Renal cortical epithelial cell (primary cell): ENCODE measurements at places on chromosomes 4 and X.

GRCh38 chr4:16270454-16271328, 44.4 kb upstream of the TAPT1 start:
- no peak for DNase-seq

- peak; percentile 95 for DNase-seq
Measured at GRCh38 chr4:94507708-94508107, 56.0 kb downstream of the PDLIM5 start.

DNA sequence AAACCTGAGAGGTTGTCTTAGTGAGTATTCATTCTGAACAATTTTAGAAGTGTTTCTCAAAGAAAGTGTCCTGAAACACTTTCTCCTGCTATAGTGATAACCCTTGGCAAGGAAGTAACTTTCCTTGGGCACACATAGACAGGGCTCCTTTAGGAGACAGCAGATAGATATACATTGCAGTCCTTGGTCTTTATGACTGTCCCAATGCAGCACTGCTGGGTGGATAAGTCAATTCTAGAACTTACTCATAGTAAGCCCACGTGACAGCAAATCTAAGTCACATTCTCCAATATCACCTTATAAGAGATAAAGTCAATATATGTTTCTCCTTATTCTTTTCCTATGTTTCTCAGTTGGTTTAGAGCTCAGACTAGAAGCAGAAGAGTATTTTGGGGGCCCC, 46.7 kb downstream of the GPRASP3 start:
- no peak for DNase-seq

DNA sequence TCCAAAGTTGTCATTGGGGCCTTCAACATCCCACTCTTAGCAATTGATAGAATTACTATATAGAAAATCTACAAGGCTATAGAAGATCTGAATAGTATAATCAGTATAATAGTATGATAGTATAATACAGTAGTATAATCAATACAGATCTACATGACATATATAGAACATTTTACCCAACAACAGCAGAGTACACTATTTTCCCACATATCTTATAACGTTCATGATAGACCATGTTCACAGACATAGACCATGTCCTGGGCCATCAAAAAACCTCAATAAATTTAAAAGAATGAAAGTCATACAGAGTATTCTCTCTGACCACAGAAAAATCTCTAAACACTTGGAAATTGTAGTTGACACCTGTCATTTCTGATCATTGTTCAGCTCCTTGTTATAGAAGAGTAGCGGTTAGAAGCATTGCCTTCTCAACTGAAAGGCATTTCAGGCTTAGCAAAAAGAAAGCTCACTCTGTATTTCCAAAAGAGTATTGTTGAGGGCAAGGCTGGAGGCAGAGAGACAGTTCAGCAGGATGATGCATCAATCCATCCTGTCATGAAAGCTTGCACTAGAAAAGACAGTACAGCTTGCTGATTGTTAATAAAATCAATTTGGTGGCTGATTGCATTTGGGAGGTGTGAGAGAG, 38.8 kb upstream of the ARMCX5 start:
- no peak for DNase-seq

- DNase-seq, result no peak
Measured at GRCh38 chr4:105858466-105859040, 36.7 kb upstream of the NPNT start.

DNA sequence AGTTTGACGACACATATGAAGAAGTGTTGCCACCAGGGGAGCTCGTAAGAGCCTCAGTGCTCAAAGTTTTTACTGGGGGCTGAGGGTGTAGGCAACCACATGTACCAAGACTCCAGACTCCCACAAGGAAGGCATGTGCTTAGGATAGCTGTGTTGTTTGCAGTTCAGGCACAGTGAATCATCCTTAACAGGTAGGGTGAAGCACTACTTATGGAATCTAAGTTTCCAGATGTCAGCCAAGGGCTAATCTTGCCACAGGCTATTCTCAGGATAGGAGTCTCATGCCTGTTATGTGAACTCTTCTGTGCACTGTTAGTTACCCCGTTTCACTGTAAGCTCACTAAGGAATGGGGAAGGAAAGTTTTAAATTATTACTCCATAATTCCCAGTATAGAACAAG, 202.6 kb downstream of the TMA16 start:
- DNase-seq, result no peak

DNA sequence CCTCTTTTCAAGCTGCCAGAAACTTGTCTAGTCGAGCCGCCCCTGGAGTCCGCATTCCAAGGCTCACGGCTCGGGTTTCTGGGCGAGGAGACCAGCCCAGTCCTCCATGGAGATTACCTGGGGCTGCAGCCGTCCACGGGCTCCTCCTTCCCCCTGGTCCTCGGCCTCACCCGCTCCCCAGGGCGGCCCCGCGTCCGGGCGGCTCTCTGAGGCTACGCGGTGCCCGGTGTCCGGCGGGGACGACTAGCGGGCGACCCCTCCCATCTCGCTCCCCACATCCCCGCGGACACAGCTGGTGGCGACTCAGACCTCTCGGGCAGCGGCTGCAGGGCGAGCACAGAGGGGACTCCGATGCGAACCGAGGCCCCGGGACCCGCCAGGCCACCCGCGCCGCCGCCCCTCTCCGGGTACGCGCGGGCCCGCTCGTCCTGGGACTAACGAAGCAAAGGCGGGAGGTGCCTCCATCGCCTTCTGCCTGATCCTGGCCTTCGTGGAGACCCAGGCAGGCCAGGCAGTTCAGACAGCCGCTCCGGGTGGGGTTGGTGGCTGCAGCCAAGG, 159.4 kb downstream of the TRAM1L1 start:
- DNase-seq, result peak; percentile 12

GRCh38 chrX:153633048-153633447, 14.0 kb upstream of the DUSP9 start:
- DNase-seq, result no peak

DNA sequence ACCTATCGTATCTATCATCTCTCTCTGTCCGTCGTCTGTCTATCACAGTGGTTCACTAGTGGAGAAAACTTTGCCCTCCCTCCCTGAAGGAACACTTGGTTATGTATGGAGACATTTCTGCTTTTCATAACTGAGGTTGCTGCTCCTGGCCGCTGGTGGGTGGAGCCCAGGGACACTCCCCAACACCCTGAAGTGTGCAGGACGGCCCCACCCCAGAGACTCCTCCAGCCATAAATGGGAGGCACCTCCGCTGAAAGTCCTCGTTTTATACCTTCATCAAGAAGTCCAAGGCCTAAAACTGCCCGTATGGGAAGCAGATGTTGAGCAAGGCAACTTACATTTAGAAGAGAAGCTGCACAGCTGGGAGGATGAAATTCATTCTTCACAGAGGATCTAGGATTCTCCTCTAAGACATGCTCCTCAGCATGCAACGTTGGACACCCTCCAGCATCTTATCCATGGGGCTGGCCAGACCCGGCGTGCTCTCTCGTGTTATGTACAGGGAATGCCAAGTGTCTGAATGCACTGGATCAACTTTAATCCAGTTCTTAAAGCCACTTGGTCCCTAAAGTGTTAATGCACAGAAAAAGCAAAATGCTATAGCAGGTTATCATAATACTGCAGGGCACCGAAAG, 43.5 kb downstream of the PRKX start:
- DNase-seq, result no peak

DNA sequence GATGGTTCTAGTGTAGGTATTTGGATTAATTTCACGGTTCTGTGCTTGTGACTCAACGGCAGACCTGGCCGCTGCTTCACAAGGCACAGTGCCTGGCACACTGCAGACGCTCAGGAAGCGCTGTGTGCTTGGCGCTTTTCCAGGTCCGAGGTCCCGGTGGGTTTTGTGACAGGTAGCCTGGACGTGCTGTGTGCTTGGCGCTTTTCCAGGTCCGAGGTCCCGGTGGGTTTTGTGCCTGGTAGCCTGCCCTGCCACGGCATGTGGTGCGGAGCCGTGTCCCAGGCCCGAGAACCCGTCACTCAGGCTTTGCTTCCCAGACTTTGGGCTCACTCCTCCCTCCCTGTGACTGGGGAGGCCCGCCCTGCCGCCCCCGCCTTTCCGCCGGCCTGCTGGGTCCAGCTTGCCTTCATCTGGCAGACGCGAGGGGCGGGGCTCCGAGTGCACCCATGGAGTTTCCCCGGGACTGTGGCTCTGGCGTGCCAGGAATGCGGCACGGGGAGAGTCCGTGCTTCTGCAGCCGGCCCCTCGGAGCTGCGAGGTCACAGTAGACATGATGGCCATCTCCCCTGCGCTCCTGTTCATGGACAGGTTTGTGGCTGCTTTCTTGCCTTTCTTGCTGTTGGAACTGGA, 44.2 kb downstream of the TBC1D14 start:
- peak; percentile 79 for DNase-seq

GRCh38 chr4:141389649-141390048, 169.0 kb downstream of the ZNF330 start:
- DNase-seq, result no peak

DNA sequence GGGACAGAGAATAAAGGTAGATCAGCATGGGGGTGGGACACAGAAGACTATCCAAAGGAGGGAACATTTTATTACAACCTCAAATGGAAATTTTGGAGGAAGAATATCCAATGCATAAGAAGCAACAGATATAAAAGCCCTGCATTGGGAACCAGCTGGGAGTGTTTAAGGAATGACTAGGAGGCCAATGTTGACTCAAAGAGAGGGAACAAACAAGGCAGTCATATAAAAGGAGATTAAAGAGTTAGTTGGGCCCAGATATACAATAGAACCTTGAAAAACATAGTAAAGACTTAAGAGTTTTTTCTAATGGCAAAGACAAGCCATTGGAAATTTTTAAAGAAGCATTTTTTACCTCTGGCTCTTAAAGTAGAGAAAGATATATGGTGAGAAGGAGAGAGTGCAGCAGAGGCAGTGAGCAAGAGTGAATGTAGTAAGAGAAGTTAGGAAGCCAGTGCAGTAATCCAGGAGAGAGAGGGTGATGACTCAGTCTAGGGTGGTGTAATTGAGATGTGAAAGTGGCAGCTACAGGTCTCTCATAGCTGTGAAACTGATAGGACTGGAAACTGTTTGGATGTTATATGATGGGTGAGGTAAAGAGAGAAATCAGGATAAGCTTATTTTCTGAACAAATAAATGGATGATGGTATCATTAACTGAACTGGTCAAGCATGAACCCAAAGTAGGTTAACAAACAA, 182.2 kb upstream of the ATOH1 start:
- peak; percentile 9 for DNase-seq

DNA sequence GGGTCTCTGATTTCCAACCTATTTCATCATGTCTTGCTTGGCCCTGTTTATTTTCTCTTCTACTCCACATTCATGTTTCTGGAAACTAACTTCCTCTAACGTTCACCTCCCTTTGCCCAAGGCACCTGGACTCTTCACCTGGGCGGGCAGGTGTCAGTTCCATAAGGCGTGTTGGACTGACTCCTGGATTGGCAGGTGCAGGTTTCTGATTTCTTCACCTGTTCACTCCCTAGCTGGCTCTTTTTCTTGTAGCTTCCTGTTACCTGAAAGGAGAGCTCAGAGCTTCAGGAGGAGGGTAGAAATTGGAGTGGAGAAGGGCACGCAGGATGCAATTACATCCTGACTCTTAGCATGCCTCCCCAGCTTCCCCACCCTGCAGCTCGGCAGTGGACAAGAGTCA, 350.8 kb upstream of the KLF3 start:
- no peak for DNase-seq

GRCh38 chr4:14783011-14783877, 219.0 kb upstream of the CPEB2 start:
- peak; percentile 49 for DNase-seq

- peak; percentile 70 for DNase-seq
Measured at GRCh38 chr4:21768349-21769310, 179.9 kb downstream of the KCNIP4 start.

DNA sequence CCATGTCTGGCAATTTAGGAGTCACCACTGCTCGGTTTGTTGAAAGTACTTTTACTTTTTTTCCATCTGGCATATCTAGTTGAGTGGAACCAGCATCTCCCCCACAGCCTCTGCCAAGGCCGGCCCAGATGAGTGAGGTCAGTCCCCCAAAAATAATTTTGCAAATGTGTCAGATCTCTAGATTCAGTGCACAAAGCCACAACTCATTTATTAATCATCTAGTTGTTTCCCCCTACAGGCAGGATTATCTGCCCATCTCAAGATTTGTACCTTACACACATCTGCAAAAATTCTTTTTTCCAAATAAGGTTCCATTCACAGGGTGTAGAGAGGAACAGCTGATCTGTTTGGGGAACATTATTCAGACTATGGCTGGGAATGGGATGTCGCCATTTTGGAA, 174.0 kb upstream of the MXRA5 start:
- no peak for DNase-seq

DNA sequence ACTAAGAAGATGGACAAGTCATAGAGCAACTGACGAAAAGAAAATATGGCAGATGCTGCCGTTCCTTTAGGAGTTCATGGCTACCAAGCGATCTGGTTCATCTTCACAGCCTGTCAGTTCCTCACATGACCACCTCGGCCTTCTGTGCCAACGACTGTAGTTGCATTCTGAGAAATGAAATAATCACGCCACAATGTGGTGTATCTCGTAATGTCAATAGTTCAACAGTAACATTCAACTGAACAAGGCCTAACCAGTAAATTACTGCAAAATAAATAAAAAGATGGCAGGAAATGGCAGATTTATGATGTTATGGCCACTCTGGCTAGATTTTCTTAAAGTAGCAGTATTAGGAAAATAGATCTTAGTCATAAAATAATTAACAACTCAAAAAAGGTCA, 4.4 kb downstream of the GPRIN3 start:
- DNase-seq, result no peak

- no peak for DNase-seq
Measured at GRCh38 chrX:2572740-2573139, 72.0 kb upstream of the DHRSX start.

DNA sequence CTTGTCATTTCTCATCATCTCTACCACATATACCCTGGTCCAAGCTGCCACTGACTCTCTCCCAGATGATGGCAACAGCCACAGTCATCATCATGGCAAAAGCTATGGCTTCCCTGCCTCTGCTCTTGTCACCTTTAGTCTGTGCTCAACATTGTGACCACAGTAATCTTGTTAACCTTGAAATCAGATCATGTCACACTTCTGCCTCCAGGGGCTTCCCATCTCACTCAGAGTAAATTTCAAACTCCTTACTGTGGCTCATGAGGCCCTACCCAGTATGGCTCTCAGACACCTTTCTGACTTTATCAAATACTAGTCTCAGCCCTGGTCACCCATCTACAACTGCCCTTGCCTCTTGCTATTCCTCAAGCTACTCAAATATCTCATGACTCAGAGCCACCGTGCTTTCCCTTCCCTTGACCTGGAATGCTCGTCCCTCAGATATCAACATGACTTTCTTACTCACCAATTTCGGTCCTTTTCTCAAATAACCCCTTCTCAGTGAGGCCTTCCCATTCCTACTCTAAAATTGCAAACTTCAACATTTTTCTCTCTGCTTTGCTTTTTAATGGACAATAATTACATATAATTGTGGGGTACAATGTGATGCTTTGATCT, 41.1 kb upstream of the STIM2 start:
- no peak for DNase-seq

DNA sequence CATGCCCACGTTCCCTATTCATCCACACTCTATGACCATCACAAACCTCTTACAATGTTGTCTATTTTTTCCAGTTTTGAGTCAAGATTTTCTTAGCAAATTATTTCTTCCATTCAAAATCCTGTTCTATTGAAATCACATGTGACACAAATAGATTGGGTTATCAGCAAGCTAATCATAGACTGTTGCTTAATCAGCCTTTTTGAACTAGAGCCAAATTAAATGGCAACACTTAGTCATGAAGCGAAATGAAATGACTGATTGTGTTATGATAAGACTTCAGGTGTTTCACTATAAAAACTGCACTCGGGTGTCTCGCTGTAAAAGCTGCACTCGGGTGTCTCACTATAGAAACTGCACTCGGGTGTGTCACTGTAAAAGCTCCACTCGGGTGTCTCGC, 890.0 kb upstream of the FRG1 start:
- DNase-seq, result peak; percentile 42
